RCC 7860 (cell line): ENCODE measurements at places on chromosomes 2 and 18.

DNA sequence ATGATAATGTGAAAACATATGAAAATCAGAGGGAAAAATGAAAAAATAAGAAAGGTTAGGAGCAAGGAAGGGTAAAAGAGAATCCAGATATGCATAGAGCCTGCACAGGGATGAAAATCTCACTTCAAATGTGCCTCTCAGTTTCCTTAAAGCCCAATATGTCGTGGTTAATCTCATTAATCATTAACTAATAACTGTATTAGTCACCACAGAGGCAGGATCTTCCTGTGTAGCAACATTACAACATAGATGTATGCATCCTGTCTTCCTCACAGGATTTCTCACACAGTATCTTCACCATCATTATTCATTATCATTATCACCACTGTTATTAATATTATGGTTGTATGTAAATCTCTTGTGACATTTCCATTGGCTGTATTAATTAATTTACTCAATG, 361.2 kb upstream of the SOX11 start:
- DNase-seq: peak; percentile 35

DNA sequence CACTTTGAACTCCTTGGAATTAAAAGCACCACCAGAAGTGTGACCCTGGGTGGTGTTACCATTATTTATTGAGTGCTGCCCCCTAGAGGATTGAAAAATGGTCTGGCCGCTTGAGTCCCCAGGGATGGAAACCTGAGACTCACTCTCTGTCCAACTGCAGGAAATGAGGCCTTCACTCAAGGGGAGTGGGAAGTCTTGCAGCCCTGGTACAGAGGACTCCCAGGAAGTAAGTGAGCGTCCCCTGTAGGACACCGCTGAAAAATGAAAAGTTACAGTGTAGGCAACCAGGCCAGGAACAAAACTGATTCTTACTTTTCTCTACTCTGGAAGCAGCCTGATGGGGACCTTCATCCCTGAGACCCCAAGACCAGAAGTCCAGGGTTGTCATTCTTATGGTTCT, 2.2 kb upstream of the NRP2 start:
- DNase-seq: peak; percentile 80

DNA sequence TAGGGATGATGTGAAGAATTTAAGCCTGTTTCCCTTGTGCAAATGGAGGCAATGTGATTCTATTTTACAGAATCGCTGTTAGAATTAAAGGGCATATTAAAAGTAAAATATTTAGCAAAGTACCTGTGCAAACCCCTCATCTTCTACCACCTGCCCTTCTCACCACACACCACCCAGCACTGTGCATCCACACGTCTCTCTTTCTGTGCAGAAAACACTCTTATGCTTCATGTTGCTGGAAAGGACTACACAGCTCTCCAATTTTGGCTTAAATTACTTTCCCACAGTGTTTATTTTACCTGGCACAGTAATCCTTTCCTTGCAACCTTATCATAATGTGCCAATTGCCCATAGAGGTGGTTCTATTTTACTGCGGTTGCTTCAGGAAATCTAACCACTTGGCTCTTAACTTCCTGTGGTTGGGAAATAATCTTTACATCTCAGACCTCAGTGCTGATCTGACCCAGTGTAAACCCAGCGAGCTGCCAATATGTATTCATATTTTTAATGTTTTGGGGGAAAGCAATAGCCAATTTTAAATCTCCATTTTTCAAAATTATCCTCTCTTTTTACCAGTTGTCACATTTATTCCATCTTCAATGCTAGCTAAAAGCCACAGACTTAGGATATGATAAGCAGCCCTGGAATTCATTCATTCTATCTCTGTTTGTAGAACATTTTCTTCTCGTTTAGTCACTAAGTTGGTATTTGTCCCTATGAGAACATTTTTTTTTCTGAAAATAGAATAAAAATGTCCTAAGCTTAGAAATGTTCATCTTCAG, 250.9 kb downstream of the DSEL start:
- peak; percentile 38 for DNase-seq

GRCh38 chr2:42863320-42863719, 70.9 kb upstream of the HAAO start:
- no peak for DNase-seq

DNA sequence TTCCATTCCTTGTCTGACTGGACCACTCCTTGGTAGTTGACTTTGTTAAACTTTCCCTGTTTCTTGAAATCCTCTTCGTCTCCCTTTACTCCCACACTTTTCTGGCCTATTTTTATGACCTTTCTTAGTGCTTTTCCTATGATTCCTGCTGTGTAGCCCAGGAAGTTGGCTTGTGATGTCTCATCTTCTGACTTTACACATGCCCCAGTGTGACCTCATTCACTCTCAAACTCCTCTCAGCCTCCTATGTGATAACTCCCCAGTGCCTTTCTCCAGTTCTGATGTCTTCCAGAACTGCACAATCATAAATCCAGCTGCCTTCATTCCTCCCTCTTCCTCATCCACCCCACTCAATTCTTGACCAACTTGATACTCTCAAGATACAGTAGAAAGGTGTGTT, 407.6 kb downstream of the TGIF1 start:
- DNase-seq: peak; percentile 41

GRCh38 chr2:75021672-75022071, 63.2 kb downstream of the POLE4 start:
- no peak for DNase-seq

GRCh38 chr2:241358470-241358869, 2.4 kb downstream of the FARP2 start:
- DNase-seq: no peak

GRCh38 chr18:57251747-57252146, 100.6 kb upstream of the ST8SIA3 start:
- DNase-seq: no peak

DNA sequence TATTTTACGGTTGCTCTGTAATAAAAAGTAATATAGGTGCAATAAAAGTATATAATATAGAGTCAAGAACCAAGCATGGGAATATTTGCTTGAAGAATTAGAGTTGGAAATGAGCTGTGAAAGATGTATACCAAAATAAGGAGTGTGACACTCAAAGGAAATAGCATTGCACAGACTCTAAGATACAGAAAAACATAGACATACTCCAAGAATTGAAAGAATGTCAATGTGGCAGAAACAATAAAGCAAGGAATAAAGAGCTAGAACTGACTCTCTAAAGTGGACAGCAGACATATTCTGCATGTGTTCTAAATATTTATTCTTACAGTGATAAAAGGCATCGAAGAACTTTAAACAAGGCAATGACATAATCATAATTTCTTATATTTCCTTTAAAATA, 561.1 kb upstream of the SETBP1 start:
- no peak for DNase-seq

DNA sequence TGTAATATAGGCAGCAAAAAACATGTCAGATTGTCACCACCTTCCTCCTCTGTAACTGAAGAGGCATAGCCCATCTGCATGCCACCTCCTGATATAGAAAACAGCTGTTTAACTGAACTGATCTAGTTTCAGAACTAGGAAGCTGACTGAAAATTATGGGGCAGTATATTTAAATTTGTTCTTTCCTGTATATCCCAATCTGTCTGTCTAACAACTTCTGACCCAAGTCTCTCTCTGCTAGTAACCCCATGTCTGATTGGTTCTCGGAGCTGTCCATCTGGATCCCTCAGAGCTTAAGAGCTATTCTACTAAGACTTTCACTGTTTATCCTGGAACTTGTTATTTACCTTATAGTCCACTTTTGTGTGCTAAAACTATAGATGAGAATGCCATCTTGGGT, 68.2 kb upstream of the SLC35G4 start:
- DNase-seq: no peak

DNA sequence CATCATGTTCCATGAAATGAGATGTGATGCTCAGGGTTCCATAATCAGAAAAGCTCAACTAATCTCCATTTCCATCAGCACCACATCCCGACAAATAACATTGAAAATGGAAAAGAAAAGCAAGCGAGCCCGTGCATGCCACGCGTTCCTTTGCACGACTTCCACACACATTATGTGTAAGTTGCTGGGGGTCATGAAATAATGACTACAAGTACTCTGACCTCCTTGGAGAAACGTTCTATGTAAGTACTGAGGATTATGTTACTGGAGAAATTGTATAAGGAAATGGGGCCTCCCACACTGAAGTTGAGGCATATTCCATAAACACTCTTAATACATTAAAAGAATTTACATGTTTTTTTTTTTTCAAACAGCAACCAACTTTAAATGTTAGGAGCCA, 38.3 kb downstream of the CCBE1 start:
- DNase-seq: no peak

- peak; percentile 24 for DNase-seq
Observed at GRCh38 chr2:220163486-220163885, 536.1 kb downstream of the SLC4A3 start.

DNA sequence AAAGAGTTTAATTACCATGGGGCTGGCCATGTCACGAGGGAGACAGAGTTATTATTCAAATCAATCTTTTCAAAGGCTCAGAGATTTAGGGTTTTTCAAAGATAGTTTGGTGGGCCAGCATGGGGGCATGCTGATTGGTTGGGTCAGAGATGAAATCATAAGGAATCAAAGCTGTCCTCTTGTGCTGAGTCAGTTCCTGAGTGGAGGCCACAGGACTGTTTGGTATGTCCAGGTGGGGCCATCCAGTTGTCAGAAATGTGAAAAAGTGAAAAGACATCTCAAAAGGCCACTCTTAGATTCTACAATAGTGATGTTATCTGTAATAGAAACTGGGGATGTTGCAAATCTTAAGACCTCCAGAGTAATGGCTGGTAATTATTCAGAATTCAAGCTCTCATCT, 288.6 kb downstream of the EN1 start:
- DNase-seq: no peak

DNA sequence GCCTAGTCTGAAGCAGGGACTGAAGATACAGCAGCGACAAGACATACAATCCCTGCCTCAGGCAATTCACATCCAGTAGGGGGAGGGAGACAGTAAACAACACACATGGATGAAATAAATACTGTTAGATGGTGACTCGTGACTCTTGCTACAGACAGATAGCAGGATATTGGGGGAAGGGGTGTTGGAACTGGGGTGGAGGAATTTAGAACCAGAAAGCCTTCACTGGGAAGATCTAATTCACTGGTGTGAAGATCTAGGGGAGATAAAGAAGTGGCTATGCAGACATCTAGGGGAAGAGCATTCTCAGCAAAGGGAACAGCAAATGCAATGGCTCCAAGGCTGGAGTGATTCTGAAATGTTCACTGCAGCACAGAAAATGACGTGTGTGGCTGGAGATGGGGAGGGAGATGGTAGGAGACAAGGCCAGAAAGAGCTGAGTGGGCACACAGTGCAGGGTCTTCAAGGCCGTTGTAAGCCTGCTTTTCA, 52.6 kb upstream of the TMEM163 start:
- DNase-seq: no peak

GRCh38 chr2:145748927-145749326, 1229.0 kb upstream of the ZEB2 start:
- DNase-seq: no peak

DNA sequence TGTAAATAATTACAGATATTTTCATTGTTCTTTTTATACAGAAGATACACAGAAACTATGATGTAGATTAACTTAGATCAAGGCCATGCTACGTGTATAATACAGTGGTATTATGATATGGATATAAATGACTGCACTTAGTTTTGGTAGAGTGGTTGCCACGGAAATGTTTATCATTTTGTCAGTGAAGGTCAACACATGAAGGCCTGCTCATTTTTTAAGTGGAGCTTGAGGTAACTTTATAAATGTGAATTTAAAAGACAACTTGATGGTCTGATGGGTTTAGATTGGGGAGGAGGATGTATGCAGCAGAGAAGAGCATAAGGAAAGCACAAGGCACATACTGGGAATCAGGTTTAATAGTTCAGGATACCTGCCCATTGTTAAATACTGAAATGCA, 14.4 kb upstream of the BBS5 start:
- DNase-seq: no peak

DNA sequence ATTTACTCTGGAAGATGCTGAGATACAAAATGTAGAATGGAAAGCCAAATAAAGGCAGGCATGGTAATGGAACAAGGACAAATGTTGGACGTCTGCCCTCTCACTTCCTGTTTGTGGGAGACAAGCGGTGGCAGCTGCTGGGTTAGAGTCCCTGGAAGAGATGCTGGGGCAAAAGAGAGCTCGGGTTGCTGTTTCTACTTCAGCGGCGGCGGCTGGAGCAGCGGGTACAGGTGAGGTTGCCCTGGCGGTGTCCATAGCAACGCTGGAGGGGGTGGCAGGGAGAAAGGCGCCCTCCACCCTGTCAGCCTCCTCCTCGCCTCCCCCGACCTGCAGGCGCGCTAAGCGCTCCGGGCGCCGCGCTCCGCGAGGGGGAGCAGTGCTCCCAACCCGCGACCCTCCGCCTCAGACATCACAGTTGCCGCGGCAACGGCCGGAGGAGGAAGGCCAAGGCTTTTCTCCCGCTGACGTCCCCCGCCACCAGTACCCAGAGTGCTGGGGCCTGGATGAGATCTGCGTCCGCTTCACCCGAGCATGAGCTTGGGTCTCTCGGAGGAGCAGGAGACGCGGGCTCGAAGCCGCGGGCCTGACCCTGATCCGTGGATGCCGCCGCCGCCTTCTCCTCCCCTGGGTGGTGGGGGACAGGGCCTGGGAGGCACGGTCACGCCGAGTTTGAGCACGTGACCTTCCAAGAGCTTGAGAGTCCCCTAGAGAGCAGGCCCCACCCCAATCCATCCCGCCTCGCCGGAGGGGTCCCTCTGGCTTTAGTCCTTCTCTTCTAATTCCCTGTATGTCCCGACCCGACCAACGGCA, 65.6 kb downstream of the NOL4 start:
- no peak for DNase-seq

GRCh38 chr18:76621782-76622495, 126.9 kb upstream of the ZNF516 start:
- DNase-seq: no peak

- peak; percentile 12 for DNase-seq
Observed at GRCh38 chr18:73688851-73689711, 458.6 kb downstream of the FBXO15 start.

GRCh38 chr2:42848265-42848664, 55.9 kb upstream of the HAAO start:
- no peak for DNase-seq

- no peak for DNase-seq
Observed at GRCh38 chr2:32489061-32489460, 132.2 kb downstream of the BIRC6 start.

- DNase-seq: peak; percentile 77
Observed at GRCh38 chr2:120436885-120437603, 91.1 kb downstream of the INHBB start.

GRCh38 chr18:30415903-30416302, 626.6 kb downstream of the DSC3 start:
- DNase-seq: no peak

DNA sequence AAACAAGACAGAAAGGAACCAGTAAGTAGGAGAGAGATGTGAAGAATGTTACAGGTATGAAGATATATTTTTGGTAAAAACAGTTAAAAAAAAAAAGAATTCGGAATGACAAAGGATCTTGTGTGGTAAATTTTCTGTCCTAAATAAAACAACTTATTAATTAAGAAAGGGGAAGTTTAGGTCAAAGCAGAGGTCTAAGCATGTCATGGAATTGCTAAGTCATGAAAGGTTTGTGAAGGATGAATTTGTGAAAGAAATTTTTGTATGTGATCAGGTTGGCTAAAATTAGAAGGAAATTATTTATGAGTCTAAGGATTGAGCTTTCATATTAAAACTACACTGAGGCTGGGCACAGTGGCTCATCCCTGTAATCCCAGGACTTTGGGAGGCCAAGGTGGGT, 11.1 kb upstream of the ALPG start:
- no peak for DNase-seq
